G401 (cell line): ENCODE measurements at places on chromosomes 11 and 22.

DNA sequence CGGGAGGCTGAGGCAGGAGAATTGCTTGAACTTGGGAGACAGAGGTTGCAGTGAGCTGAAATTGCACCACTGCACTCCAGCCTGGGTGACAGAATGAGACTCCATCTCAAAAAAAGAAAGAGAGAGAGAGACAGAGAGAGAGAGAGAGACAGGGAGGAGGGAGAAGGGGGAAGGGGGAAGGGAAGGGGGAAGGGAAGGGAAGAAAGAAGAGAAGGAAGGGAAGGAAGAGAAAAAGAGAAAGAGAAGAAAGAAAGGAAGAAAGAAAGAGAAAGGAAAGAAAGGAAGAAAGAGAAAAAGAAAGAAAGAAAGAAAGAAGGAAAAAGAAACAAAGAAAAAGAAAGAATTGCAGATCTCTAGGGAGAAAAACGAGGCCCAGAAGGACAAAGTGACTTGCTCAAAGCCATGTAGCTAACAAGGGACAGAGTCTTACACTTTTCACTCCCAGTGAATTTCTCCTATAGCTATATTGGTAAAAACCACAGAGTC lies 73.8 kb upstream of the BIRC3 start:
- no peak for DNase-seq

- no peak for DNase-seq
These were observed 21.4 kb upstream of the BMAL1 start for GRCh38 chr11:13256216-13256615.

GRCh38 chr22:29480512-29481264 lies 670 bp downstream of the NEFH start:
- peak; percentile 55 for DNase-seq

- no peak for DNase-seq
These were observed 238.1 kb downstream of the CADM1 start for GRCh38 chr11:115266066-115266639.

- DNase-seq: peak; percentile 58
These were observed 53.5 kb upstream of the CCDC188 start for GRCh38 chr22:20204311-20204710.
